ENCODE measurements at places on chromosomes 12 and 14.
A peak's percentile ranks its signal among the peaks of the same experiment; 100 is the strongest.

DNA sequence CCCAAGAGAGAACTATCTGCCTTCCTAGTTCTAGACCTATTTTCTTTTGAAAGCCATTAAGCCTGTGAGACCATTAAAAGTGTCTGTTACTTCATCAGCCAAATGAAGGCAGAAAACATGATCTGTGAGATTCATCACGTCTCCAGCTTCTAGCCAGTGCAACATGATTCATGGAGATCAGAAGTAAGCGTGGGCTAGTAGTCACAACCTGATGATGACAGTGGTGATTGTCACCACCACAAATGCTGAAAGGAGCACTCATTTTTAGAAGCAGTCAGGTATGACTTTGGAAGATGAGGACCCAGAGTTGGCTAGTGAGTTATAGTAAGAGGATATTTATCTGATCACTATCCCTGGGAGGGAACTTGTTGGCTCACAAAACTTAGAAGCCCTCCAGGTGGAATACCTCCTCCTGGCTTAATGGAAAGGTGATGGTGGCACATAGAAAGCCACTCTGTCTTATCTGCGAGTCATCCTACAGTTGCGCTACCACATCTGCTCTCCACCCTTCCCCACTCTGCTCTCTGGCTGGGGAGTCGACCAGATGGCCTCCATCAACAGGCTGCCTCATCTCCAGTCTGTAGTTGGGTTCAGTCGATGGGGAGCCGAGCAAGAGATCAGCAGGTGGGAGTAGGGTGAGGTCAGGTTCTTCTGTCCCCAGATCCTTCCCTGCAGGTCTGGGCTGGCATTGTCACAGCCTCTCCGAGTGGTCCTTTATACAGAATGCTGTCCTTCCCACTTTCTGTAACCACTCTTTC is 317.6 kb upstream of the FKBP4 start:
- no peak for ATAC-seq

GRCh38 chr14:61696753-61697318 is 1.5 kb downstream of the HIF1A start:
- no peak for ATAC-seq

DNA sequence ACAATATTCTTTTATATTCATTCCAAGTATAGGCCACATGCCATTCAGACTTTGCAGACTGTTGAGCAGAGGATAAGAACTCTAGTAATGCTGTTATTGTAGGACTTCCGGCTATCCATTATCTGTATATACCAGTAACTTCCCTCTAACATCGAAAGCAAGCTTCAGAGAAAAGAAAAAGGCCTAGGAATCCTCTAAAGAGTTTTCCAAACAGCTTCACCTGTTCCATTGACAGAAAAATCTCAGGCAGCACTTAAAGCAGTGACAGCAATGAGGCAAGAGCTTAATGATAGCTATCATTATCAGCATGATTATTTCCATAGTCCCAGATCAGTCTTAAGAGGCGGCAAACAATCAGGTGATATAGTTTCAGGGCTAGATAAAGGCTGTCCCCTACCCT is 1.8 kb downstream of the CPNE8 start:
- no peak for ATAC-seq

DNA sequence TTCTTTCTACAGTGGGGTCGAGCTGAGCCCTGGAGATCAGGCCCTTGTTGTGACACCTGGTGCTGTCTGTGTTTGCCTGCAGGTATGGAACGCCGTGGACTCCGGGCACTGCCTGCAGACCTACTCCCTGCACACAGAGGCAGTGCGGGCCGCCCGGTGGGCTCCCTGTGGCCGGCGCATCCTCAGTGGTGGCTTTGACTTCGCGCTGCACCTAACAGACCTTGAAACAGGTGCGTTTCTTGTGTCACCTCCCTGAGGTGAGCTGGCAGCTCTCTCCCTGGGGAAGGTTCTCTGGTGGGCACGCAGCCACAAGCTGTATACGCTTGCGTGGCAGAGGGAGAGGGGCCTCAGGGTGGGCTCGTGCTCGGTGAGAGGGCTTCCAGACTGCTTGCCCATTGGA is 119.3 kb downstream of the BEGAIN start:
- no peak for ATAC-seq

GRCh38 chr12:10392394-10392930 is 2.6 kb upstream of the KLRK1 start:
- ATAC-seq: no peak

DNA sequence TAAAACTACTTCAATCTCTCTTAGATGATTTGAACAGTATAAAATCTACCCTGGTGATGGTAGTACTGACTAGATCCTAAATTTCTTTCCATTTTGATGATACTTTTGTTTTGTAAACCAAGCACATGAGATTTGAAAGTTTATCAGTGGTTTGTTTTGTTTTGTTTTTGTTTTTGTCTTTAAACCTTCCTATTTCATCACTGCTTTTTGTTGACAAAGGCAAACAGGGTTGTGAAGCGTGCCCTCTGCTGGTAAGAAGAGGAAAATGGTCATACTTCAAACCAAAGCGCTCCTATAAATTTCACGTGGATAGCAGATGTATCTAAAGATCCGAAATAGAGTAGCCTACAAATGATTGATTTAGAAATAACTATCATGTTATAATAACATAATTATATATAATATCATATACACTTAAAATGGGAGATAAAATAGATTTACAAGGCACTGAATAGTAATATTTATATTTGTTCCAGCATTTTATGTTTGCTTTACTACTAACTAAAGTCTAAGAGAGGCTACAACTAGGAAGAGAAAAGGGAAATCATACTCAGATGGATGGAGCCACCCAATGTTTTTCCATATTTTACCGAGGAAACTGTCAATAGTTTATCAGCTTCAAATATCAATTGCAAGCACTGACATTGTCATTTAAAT is 254.0 kb upstream of the USP15 start:
- peak; percentile 39 for ATAC-seq

DNA sequence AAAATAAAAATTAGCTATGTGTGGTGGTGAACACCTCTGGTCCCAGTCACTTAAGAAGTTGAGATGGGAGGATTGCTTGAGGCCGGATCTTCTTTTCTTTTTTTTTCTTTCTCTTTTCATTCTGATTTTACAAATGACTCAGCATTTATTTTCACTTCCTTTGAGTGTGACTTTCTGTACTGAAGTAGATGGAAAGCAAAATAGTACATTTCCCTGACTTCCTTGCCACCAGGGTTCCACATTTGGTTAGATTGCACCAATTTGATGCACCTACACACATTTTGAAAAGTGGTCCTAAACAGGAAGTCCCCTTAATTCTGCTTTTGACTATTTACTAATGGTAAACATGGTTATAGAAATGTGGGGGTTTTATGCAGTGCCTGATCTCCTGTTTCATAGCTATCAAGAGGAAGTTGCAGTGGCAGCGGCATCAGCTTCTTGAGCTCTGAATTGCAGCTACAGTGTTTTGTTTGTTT is 13.0 kb upstream of the LEMD3 start:
- no peak for ATAC-seq

GRCh38 chr12:84435682-84436081 is 476.9 kb downstream of the SLC6A15 start:
- no peak for ATAC-seq
